Esophagus squamous epithelium (tissue), 5 donors: ENCODE measurements at places on chromosomes 5 and 9.
A peak's percentile ranks its signal among the peaks of the same experiment; 100 is the strongest.

DNA sequence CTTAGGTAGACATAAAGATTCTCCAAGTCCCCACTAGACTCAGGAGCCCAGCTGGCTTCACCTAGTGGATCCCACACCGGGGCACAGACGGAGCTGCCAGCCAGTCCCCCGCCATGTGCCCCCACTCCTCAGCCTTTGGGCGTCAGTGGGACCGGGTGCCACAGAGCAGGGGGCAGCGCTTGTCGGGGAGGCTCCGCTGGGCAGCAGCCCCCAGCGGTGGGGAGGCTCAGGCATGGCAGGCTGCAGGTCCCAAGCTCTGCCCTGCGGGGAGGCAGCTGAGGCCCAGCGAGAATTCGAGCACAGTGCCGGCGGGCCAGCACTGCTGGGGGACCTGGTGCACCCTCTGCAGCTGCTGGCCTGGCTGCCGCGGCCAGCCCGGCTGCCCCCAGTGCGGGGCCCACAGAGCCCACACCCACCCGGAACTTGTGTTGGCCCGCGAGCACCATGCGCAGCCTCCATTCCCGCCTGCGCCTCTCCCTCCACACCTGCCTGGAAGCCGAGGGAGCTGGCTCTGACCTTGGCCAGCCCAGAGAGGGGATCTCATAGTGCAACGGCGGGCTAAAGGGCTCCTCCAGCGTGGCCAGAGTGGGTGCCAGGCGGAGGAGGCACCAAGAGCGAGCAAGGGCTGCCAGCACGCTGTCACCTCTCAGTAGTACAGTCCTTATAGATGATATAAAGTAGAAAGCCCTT, 390.7 kb downstream of the PLK2 start:
- H3K36me3 ChIP-seq = no peaks in the 10 kb centered on the region
- no peak for DNase-seq
- H3K27me3 ChIP-seq = no peaks in the 10 kb centered on the region
- no peak overlapping the region for H3K27ac ChIP-seq

DNA sequence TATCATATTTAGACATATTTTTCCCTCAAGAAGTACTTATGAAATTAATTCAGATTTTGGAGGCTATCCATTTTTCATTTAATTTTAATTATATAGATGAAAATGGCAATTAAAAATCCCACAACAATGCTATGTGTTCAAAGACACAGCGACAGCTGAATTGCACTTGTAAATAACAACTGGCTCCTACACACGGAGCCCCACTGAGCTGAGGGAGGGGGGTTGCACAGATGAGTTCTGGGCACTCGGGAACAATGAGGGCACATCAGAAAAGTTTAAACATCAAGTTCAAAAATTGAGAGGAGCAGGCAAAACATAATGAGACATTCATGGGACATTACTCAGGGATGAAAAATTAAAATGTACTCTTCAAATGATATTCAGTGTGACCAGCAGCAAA, 104.9 kb downstream of the MARCHF3 start:
- H3K4me1 ChIP-seq = no peaks in the 10 kb centered on the region
- DNase-seq = no peak
- H3K27ac ChIP-seq = no peak overlapping the region
- H3K36me3 ChIP-seq = no peaks in the 10 kb centered on the region
- no peak overlapping the region for H3K4me3 ChIP-seq

GRCh38 chr5:121987052-121987684, 25.4 kb downstream of the SRFBP1 start:
- no peak overlapping the region for H3K27ac ChIP-seq
- H3K4me3 ChIP-seq = no peak overlapping the region
- peaks cover 12% of the 10 kb centered on the region for H3K4me1 ChIP-seq
- H3K36me3 ChIP-seq = no peaks in the 10 kb centered on the region
- no peaks in the 10 kb centered on the region for H3K27me3 ChIP-seq

GRCh38 chr9:134357631-134358025, 31.4 kb downstream of the RXRA start:
- H3K36me3 ChIP-seq = no peaks in the 10 kb centered on the region
- no peak for DNase-seq
- no peak overlapping the region for H3K4me3 ChIP-seq
- H3K4me1 ChIP-seq = peaks cover 88% of the 10 kb centered on the region
- H3K27ac ChIP-seq = peak overlapping the region; percentile 93
- H3K27me3 ChIP-seq = no peaks in the 10 kb centered on the region

DNA sequence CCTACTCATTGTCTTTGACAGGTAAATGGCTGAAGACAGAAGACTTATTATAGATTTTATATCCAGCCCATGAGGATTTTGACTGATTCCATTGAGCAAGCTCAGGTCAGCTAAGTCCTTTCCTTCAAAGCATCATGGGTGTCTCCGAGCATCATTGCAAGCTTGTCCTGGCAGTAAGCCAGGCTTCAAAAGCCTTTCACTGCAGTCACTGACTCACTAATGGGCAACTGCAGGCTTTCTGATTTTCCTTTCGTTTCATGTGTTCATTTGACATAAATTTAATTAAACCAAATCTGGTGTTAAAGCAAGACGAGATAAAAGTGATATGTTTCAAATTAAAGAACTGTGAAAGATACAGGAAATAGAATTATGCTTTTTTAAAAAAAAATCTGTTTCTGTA, 426.2 kb downstream of the ANXA1 start:
- no peaks in the 10 kb centered on the region for H3K4me1 ChIP-seq
- H3K36me3 ChIP-seq = no peaks in the 10 kb centered on the region
- H3K4me3 ChIP-seq = no peak overlapping the region
- H3K27ac ChIP-seq = no peak overlapping the region
- H3K27me3 ChIP-seq = no peaks in the 10 kb centered on the region
- no peak for DNase-seq

DNA sequence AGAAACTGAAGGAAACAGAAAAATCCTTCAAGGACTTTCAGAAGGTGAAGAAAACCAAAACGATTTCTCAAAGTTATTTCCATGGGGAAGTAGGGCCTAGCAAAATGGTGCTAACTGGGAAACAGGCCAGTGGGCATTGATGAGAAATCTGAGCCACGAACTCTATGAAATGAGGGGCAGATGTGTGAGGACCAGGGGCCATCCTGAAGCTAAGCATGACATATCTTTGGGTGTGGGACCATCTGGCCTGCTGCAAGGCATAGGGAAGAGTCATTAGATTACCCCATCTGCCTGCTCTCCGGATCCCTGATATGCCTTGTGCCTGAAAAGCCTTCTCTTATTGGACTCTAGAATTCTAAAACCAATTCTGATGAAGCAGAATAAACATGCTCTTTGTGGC, 143.8 kb downstream of the PALM2AKAP2 start:
- no peaks in the 10 kb centered on the region for H3K27me3 ChIP-seq
- no peaks in the 10 kb centered on the region for H3K4me1 ChIP-seq
- H3K4me3 ChIP-seq = no peak overlapping the region
- no peak for DNase-seq
- no peak overlapping the region for H3K27ac ChIP-seq

DNA sequence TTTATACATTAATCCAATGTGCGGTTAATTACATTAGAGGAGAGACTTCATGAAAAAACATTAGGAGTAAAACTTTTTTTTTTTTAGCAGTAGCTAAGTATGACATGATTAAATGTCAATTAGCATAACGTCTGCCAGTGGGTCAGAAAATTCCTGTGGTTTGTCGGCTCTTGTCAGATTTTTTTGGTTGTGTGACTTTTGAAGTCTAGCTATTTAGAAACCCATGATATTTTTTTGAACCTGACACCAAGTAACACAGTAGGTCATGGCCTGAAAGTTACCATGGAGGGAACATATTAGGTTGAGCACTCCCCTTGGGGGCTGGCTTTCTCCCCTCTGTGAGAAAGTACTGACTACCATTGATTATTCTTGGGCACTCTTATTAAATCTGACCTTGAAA, 84.8 kb upstream of the ALDH1A1 start:
- no peaks in the 10 kb centered on the region for H3K27me3 ChIP-seq
- no peak overlapping the region for H3K27ac ChIP-seq
- peaks cover 6% of the 10 kb centered on the region for H3K4me1 ChIP-seq
- no peak for DNase-seq
- H3K36me3 ChIP-seq = no peaks in the 10 kb centered on the region

- no peaks in the 10 kb centered on the region for H3K27me3 ChIP-seq
- DNase-seq = no peak
- H3K36me3 ChIP-seq = peaks cover 3% of the 10 kb centered on the region
Observed at GRCh38 chr5:112159435-112159834, 259.6 kb downstream of the EPB41L4A start.

DNA sequence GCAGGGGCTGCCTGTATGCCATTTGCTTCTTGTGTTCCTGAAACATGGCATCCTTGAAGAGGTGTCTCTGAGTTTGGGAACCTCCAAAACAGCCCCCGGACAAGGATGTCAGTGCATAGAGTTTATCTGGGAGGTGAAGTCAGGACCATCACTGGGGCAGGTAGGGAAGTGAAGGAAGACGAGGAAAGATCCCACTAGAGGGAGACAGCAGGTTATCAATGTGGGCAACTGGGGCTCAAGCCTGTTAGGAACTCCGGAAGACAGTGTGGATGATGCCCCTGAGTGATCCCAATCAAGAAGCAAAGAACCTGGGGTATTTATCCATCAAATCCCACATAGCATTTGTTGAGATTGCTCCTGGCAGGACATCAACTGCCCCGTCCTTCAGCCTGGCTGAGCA, 233.1 kb downstream of the AGTPBP1 start:
- no peak overlapping the region for H3K4me3 ChIP-seq
- DNase-seq = no peak

DNA sequence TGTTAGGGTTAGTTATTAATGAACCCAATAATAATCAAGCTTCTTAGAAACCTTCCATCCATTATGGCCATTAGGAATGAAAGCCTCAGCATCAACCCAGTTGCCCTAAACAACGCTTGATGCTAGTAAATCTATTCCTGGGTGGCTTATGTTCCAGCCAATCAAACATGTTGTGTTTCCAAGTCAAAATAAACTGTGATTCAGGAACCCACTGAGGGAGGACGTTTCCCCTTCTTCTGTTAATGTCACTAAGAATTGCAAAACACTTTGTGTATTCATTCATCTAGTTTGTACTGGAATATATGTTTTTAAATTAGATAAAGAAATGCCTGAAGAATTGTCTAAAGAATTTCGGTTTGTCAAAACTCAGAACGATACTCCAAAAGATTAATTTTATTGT, 142.5 kb upstream of the MSX2 start:
- no peaks in the 10 kb centered on the region for H3K4me1 ChIP-seq
- DNase-seq = no peak
- H3K27me3 ChIP-seq = no peaks in the 10 kb centered on the region
- H3K36me3 ChIP-seq = no peaks in the 10 kb centered on the region
- H3K27ac ChIP-seq = no peak overlapping the region

DNA sequence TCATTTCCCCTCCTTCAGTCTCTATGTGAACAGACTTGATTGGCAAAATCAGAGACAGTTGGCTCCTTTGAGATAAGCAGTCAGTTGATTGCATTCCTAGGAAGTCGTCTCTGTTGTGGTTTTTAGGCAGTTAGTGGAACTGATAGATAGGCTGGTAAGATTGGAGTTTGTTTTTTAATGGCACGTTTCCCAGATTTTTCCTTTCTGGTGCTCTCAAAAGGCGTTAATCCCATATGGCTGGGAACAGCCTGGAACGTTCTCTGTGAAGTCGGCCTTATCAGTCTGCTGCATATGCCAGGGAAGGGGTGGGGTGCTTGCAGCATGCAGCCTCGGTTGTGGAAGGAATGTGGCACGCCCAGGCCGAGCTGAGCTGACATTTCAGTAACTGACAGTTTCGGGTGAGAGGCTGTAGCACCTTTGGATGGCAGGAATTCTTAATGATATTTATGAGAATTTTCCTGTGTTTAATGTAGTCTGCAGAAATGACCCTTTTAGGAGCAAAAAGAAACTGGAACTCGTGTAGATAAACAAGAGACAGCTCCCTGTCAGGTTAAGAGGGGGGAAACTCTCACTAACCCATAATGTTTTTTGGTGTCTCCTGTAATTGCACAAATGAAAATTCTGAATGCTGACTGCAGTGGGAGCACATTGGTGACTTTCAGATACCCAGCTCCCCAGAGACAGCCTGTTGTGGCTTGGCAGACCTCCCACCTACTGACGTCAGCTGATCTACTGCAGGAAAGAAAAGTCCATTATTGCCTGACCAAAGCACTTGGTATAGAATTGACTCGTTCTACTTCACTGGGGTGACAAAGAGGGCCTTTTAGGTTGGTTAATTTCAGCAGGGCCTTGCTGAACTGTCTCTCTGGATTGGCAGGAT, 6.3 kb downstream of the SPTAN1 start:
- no peaks in the 10 kb centered on the region for H3K27me3 ChIP-seq
- peaks cover 49% of the 10 kb centered on the region for H3K4me1 ChIP-seq
- peak overlapping the region; percentile 78 for H3K27ac ChIP-seq
- no peak overlapping the region for H3K4me3 ChIP-seq

- H3K27ac ChIP-seq = no peak overlapping the region
- DNase-seq = no peak
- H3K4me1 ChIP-seq = no peaks in the 10 kb centered on the region
Observed at GRCh38 chr9:82606492-82607382, 456.2 kb downstream of the RASEF start.

DNA sequence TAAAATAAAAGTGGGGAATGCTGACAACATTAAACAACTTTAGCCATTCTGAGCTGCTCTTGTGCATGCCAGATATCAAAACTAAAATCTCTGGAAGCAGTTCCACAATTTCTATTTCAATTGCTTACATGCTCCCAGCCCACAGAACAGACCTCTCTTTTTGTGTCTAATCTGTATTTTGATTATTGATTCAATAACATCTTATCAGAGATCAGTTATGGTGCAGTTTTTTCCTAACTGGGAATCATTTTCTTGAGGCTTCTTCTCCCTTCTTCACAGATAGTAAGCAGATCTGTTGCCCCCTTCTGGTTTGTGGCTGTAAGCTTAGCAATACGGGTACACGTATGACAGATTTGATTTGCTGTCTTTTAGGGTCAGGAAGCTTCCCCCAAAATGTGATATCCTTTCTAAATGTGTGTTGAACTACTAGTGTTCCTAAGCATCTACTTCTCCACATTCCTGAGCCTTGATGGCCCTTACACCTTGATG, 39.4 kb downstream of the MRPS27 start:
- H3K27me3 ChIP-seq = no peaks in the 10 kb centered on the region
- H3K36me3 ChIP-seq = peaks cover 30% of the 10 kb centered on the region
- no peak for DNase-seq
- no peaks in the 10 kb centered on the region for H3K4me1 ChIP-seq

GRCh38 chr5:154260224-154260927, 69.8 kb downstream of the GALNT10 start:
- no peaks in the 10 kb centered on the region for H3K4me1 ChIP-seq
- no peak overlapping the region for H3K27ac ChIP-seq
- H3K4me3 ChIP-seq = no peak overlapping the region
- H3K27me3 ChIP-seq = no peaks in the 10 kb centered on the region
- DNase-seq = no peak
